ENCODE measurements at places on chromosomes 4 and X. TPM values are rescaled to one million over a fixed set of nuclear protein-coding genes. Genes with fewer than 3 reads are reported as not detected.

The CXorf38 gene
- 11.3 TPM for total RNA-seq

GRCh38 chr4:67342291-67342690 is 203.0 kb downstream of the CENPC start:
- no peak for DNase-seq
- H3K4me3 ChIP-seq, result no peak overlapping the region
- no peaks in the 10 kb centered on the region for H3K36me3 ChIP-seq
- no peak overlapping the region for H3K27ac ChIP-seq
- no peaks in the 10 kb centered on the region for H3K27me3 ChIP-seq

DNA sequence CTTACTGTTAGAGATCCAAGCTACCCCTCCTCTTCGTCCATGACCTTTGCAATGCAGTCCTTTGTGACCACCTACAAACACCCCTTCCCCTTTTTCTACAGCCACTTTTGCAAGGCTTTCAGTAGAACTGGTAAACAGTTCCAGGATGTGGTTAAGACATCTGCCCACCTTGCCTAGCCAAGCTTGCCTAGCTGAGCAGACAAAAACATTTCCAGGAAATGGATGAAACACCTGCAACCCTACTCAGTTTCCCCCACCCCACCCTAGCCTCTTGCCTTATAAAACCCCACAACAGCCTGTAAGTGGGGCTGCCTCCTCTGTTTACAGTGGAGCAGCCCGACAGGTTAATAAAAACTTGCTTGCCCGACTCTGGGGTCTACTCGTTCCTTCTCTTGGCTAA is 133.8 kb downstream of the ZC4H2 start:
- H3K4me3 ChIP-seq, result no peak overlapping the region
- H3K4me1 ChIP-seq, result no peaks in the 10 kb centered on the region
- no peaks in the 10 kb centered on the region for H3K36me3 ChIP-seq
- H3K27ac ChIP-seq, result no peak overlapping the region
- DNase-seq, result no peak

DNA sequence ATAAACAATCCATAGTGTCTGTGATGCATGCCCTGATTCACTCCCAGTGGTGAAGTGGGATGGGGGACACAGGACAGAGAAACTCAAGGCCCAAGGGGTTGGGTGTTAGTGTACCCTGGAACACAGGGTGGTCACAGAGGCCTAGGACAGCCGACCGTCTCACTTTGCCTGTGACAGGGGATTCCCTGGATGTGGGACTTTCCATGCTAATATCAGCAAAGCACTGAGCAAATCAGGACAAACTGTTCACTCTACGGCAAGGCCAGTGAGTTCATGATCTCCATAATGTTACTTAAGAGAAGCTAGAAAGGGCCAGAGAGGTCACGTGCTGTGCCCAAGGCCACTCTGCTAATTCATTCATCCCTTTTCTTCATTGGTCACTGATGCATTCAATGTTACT is 158.7 kb upstream of the RBPJ start:
- no peak overlapping the region for H3K4me3 ChIP-seq
- H3K4me1 ChIP-seq, result no peaks in the 10 kb centered on the region
- no peak for DNase-seq

- no peak overlapping the region for H3K27ac ChIP-seq
- H3K4me1 ChIP-seq, result peaks cover 11% of the 10 kb centered on the region
- no peak for DNase-seq
- H3K36me3 ChIP-seq, result no peaks in the 10 kb centered on the region
- no peaks in the 10 kb centered on the region for H3K27me3 ChIP-seq
Measured at GRCh38 chr4:128456171-128456570, 168.6 kb upstream of the PGRMC2 start.

The RRAGB gene
- total RNA-seq, result 26.6 TPM

DNA sequence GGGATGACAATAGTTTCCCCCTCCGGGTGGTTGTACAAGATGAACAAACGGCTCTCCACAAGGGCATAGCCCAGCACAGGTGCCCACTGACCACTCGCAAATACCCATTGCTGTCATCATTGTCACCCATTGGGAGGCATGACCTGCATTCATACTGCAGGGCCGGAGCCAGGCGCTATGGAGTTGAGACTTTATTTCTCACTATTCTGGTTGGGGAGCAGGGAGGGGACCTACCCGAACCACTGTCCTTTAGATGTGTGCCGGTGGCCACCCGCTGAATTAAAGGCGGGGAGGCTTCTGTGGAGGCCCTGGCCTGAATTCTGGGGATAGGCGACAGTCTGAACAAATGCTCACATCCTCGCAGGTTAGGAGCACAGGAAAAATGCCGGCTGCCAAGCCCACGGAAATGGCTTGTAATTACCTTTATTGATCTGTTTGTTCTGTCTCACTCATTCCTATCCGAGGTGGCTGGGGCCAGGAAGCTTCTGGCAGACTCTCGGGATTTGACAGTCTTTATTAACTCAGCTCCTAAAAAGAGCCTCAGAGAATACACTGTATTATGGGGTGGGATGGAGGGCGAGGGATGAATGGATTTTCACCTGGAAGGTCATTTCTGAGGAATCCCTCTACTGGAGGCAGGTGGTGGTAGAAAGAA is 125.1 kb upstream of the PSAPL1 start:
- H3K27me3 ChIP-seq, result no peaks in the 10 kb centered on the region
- no peak for DNase-seq

GRCh38 chr4:63644396-63644795 is 764.9 kb downstream of the TECRL start:
- no peaks in the 10 kb centered on the region for H3K36me3 ChIP-seq
- H3K4me1 ChIP-seq, result no peaks in the 10 kb centered on the region
- no peak overlapping the region for H3K27ac ChIP-seq
- DNase-seq, result no peak
- no peaks in the 10 kb centered on the region for H3K27me3 ChIP-seq

DNA sequence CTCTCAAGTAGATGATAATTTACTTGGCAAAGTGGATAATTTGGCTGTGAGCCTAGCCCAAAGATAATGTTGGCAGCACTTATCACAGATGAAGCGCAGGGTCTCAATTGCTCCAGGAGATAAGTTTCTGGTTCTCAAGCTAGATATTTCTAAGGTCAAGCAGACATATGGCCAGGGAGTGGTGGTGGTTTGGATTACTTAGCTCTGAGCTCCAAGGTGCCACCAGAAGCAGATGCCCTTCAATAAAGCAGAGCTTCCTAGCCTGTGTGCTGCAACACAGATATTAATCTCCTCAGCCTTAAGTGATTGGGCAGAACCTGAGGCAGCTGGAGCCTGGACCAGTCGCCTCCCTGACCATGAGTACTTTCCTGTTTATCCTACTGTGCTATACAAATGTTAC is 79.2 kb upstream of the NALF2 start:
- no peak overlapping the region for H3K27ac ChIP-seq
- no peaks in the 10 kb centered on the region for H3K4me1 ChIP-seq
- DNase-seq, result no peak
- peaks cover 14% of the 10 kb centered on the region for H3K27me3 ChIP-seq

Data from hepatocyte (in vitro differentiated cells).